PC-3 (cell line): ENCODE measurements at places on chromosomes 6 and 20.
A peak's percentile ranks its signal among the peaks of the same experiment; 100 is the strongest.

DNA sequence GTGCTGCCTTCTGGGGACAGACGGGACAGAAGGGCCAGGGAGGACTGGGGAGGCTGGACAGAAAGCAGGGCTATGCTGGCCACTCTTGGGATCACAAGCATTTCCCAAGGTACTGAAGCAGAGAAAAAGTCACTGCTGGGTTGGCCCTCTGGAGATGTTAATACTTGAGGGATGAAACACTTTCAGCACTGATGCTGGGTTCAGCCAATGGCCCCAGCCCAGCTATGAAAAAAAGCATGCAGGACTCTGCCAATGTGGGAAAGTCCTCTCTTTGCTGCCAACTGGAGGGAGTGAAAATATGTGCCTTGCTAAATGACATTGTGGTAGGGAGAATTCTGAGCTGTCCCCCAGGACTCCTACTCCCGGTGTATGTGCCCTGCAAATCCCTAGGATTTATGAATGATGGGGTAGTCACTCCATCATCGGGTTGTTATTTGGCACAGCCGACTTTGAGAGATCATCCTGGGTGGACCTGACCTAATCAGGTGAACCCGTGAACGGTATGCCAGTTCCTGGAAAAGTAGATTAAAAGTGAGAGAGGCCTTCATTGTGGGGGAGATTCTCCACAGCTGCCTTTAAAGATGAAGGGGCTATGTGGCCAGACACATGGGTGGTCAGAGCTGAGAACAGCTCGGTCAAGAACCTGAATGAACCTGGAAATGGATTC lies 119.9 kb upstream of the TRAF3IP2 start:
- DNase-seq, result no peak

DNA sequence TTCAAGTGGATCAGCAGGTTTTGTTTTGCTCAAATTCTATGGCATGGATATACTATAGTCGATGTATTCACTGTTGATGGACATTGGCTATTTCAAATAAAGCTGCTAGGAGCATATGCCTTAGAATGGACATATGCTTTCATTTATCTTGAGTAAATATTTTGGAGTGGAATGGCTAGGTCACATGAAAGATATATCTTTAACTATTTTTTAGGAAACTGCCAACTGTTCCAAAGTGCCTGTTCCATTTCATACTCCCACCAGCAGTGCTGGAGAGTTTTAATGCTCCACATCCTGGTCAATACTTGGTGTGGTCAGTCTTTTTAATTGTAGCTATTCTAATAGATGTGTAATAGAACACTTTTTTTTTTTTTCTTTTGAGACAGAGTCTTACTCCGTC lies 81.1 kb upstream of the PIM1 start:
- DNase-seq, result no peak

- DNase-seq, result no peak
Measured at GRCh38 chr6:20661721-20662120, 127.5 kb downstream of the CDKAL1 start.

DNA sequence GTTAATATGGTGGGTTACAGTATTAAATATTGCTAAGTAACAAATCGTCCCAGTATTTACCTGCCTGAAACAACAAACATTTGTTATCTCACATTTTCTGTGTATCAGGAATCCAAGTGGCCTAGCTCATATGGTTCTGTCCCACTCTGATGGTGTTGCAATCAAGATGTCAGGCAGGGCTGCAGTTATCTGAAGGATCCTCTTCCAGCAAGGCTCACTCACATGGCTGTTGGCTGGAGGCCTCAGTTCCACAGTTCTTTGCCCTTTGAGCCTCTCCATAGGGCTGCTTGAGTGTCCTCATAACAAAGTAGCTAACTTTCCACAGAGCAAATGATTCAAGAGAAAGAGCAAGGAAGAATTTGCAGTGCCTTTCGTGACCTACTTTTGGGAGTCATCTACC lies 17.7 kb downstream of the RAB22A start:
- DNase-seq, result no peak

DNA sequence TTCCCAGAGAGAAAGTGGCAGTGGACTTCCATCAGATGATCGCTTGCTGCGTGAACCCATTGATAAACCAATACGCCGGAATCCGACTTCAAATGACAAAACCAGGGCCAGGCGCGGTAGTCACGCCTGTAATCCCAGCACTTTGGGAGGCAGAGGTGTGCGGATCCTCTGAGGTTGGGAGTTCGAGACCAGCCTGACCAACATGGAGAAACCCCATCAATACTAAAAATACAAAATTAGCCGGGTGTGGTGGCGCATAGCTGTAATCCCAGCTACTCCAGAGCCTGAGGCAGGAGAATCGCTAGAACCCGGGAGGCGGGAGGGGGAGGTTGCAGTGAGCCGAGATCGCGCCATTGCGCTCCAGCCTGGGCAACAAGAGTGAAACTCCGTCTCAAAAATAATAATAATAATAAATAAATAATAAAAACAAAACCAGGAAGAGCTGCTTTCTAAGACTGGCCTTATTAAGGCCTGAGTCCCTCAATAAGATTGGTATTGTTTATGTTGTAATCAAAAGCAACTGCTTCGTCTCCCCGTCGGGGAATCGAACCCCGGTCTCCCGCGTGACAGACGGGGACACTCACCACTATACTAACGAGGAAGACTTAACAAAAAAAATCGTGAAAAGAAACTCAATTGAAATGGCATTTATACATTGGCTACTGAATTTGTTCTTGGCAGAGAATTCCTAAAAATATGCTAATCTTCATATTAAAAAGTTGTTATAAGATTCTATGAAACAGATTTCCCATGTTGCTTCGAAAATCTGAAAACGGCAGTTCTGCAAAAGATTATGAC lies 110.2 kb upstream of the ZNF184 start:
- peak; percentile 86 for DNase-seq

DNA sequence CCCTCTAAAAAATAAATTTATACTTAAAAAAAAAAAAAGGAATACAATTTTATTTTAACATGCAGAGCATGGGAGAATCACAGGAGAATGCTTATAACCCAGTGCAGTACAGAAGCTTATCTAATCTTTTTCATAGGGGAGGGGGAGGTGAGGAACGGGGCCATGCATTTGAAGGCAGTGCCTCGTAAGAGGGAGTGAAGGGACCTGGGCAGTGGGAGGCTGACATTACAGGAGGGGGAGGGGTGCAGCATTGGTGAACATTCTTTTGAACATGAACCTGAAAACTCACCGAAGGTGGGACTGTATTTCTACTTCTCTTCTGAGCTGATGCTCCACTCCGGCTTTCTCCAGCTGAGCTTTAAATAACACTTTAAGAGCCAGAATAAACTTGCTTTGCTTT lies 9.3 kb downstream of the AURKA start:
- DNase-seq, result no peak

- DNase-seq, result no peak
Measured at GRCh38 chr6:1231941-1232340, 80.0 kb upstream of the FOXQ1 start.

DNA sequence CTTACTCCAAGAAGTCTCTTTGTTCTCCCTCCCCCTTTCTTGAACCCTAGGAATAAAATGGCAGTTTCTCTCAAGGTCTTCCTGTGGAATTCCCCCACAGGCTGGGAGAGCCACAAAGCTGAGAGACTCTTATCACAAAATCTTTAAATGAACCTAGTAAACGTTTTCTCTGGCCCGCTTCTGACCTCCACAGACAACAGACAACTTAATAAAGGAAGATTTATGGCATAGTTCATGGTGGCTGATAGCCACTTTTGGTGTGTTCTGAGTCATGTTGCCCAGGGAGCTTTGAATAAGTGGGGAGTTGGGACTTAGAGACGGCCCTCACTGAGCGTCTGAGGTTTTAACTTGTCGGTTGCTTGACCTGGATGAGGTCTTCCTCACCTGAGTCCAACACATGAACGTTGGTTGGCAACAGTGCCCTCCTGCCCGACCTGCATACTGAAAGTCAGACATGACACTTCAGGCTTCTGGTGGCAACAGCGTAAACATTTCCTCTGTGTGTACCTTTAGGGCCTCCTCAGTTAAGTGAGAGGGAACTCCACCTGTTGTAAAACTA lies 124.1 kb downstream of the FOXO3 start:
- DNase-seq, result peak; percentile 59

DNA sequence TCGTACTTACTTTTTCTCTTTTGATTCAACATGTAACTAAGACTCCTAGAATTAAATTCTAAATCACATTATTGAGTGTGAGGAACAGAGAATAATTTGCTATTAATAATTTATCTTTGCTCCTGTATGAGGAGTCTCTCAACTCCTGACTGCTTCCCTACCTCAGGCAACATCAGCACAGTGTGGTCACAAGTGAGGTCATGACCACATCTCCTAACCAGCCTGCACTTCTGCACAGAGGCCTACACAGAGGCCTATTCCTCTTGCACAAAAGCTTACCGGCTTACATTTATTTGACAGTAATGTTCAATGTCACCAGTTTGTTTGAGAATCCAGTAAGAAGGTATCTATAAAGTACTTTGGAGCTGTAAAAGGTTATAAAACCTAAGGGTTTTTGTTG lies 637.4 kb upstream of the MARCKS start:
- DNase-seq, result no peak

GRCh38 chr20:49713753-49714712 lies at the start of gene B4GALT5:
B4GALT5 (minus strand) TSS chr20:49713878; CDS start chr20:49713690, 188 bp downstream.
- DNase-seq, result peak; percentile 80

DNA sequence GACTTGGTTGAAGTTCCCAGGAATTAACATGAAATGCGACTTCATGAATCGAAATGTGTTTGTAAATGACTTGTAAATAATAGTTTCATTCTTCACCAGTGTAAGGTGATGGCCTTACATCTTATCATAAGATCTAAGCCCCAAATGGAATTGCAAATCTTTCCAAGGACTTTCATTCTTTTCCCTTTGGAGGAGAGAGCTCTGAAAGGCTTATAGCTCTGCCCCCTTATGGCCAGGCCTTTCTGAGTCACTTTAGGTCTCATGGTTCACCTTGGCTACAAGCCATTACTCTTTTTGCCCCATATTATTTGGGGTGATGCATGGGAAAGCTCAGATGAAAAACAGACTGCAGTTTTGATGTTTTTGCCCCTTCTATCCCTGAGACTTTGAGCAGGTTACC lies 209.1 kb upstream of the BMP2 start:
- DNase-seq, result peak; percentile 22

DNA sequence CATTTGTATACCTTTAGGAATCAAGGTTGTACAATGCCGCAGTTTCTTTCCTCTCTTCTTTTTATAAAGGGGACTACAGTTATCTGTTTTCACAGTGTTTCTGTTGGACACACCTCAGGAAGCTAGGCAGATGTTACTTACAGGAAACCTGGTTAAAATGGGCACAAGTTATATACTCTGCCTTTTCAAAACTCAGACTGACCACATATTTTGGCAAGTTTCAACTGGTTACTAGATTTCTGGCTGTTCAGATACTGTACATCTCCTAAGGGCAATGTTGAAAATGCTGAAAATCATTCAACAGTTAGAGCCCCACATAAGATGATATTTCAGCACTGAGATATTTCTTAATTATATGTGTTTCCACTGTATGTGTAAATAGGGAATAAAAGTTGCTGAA lies 92.5 kb upstream of the SLC35B3 start:
- no peak for DNase-seq

- DNase-seq, result no peak
Measured at GRCh38 chr20:33531047-33531877, 41.4 kb downstream of the CBFA2T2 start.

- peak; percentile 93 for DNase-seq
Measured at GRCh38 chr6:22248513-22249308, 48.1 kb downstream of the PRL start.

DNA sequence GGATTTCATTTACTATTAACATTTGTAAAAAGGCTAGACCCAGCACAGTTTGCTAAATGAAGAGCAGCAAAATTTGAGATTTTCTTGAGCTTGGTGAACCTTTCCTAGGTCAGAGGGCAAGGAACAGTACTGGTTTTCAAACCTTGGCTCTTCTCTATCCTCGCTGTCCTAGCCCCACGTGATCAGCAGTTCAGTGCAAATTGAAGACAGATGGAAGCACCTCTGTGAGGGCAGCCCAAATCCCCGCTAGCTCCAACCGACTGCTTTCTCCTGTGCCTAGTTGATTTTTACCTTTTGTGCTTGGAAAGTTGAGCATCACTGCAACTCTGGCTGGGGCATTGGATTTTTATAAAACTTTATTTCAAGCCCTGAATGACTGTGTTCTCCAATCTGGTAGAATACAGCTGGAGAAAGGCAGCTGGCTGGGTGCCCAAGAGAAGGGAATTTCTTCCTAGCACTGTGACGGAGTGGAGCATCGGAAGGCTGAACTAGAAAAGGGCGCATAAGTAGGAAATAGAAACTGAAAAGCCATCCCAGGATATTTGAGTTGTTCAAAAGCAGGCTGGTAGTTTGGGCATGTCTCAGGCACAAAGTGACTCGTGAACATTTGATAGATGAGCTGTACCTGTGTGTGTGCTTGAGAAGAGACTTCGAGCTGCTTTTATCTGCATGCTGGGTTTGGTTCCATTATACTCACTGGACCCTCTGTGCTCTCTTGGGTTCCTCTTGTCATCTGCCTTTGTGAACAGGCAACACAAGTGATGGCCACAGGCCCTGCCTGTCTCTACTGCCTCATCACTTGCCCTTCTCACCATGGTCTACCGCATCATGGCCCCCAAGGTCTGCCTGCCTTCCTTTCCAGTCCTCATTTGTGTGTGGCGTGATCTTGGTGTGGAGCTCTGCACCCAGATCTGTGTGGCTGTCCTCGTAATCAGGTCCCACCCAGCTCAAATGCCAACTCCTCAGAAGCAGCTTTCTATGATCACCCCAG lies 2.3 kb downstream of the RNF114 start:
- DNase-seq, result peak; percentile 40

GRCh38 chr6:71211799-71212198 lies 76.8 kb upstream of the OGFRL1 start:
- no peak for DNase-seq

GRCh38 chr6:43075670-43076463 lies at the start of gene PTK7:
PTK7 (plus strand) TSS chr6:43076314; CDS start chr6:43076489, 175 bp downstream.
- peak; percentile 51 for DNase-seq
